Retinal pigment epithelial cell (primary cell): ENCODE measurements at places on chromosomes 5 and 9.

DNA sequence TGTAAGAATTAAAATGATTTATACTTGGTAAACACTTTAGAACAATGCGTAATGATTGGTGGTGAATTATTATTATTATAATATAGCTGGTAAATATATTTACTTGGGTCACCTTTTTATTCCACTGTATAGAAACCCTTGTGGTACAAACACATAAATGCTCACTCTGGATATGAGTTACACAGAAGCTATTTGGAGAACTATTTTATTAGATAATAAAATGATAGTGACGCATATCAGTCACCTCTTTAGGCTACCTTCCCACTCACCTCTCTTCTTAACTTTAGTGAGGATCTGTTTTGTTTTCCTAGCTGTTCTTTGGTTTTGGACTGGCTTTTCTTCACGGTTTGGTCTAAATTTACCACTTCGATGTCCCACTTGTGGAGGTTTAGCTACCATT is 537.8 kb upstream of the DAP start:
- no peak for DNase-seq

DNA sequence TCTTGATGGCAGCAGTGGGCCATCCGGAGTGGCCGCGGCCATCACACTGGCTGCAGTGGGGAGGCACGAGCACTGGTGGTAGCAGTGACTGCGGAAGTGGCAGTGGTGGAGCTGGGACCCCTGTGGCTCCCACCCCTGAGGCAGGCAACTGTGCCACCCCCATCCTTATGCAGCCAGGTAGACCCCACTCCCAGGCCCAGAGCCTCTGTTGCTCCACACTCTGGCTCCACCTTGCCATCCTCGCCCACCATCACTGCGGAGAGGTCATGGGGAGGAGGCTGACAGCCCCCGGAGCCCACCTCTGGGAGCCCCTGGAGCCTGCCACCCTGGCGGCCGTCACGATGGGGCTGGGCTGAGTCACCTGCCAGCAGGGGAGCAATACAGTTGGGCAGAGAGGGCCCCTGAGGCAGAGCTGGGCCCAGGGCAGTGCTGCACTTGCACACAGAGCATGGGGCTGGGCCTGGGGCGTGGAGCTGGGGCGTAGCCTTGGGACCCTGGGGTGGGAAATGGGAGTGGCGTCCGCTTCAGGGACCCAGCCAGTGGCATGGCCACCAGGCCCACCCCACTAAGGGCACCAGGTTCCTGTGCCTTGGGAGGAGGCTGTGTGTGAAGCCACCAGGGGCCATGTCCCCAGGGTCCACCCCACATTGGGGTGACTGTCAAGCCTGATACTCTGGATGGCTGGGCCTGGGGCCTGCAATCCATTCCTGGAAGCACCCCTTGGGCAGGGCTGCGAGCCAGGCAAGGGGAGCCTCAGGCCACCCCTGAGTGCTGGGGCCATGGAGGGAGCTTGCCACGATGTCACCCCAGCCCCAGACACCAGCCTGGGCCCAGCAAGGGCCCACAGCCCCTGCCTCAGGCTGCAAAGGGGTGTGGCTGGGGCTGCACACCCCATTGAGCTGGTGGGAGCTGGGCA is 7.7 kb downstream of the AMBP start:
- DNase-seq = no peak

GRCh38 chr9:8706531-8706930 is 907.0 kb upstream of the DMAC1 start:
- DNase-seq = no peak

- no peak for DNase-seq
Observed at GRCh38 chr5:131976414-131977211, 31.1 kb upstream of the MEIKIN start.

GRCh38 chr5:143068712-143069111 is 298.5 kb downstream of the ARHGAP26 start:
- DNase-seq = no peak

DNA sequence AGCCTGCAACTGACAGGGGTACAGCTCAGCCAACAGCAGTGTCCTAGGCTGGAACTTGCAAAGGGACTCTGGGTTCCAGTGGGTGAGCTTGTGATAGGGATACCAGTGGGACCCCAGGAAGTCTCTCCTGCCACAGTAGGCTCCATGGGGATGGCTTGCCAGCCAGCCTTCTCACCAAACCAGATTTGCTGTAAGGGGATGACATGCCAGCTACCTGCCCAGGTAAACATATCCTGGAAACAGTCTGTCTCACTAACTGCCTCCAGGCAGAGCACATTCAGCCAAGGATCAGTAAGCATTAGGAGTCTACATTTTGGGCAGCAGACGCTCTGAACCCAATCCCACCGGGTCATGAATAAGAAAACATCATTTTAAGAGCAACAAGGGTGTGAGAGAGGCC is 49.9 kb downstream of the SIL1 start:
- DNase-seq = no peak

DNA sequence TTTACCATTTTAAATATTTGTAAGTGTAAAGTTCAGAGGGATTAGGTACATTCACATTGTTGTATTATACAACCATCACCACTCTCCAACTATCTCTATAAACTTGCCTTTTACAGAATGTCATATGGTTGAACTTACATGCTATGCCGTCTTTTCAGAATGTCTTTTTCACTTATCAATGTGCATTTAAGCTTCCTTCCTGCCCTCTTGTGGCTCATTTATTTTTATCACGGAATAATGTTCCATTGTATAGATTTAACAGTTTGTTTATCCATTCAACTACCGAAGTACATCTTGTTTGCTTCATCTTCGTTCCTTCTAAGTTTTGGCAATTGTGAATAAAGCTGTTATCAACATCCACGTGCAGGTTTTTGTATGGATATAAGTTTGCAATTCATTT is 133.3 kb upstream of the C6 start:
- DNase-seq = no peak

GRCh38 chr5:35963381-35963843 is 25.0 kb upstream of the CAPSL start:
- DNase-seq = no peak

- DNase-seq = no peak
Observed at GRCh38 chr5:174553556-174553955, 170.8 kb upstream of the MSX2 start.

- no peak for DNase-seq
Observed at GRCh38 chr9:10858817-10859216, 246.0 kb upstream of the PTPRD start.

- DNase-seq = no peak
Observed at GRCh38 chr5:75042522-75042921, 9.8 kb downstream of the GCNT4 start.

GRCh38 chr9:78286125-78286524 is 10.8 kb upstream of the PSAT1 start:
- no peak for DNase-seq

GRCh38 chr9:115635680-115636383 is 517.8 kb upstream of the PAPPA start:
- DNase-seq = no peak

DNA sequence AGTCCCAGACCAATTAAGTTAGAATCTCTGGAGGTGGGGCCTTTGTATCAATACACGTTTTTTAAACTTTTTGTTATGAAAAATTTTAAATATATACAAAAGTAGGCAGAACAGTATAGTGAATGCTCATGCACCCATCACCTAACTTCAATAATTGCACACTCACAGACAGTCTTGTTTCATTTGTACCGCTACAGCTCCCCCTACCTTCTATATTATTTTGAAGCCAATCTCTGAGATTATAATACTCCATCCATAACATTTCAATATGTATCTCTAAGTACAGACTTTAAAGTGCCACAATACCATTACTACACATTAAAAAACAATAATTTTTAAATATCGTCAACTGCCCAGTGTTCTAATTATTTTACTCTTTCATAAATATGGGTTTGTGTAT is 32.9 kb downstream of the ISL1 start:
- DNase-seq = no peak

DNA sequence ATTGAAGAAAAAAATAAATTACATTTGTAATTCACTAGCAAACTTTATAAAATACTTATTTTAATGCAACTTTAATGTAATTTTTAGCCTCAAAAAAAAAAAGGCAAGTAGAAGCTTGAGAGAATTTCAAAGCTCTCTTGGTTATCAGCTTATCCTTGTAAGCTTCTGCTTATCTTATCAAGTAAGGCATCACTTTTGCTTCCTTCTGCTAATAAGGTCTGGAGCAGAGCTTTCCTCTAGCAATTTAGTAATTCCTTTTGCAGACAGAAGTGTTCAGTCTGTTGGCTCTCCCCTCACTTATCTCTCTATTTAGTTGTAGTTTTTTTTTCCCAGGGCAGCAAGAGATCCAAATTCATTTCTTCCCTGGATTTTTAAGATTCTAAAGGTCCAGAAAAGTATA is 525.0 kb downstream of the ISL1 start:
- DNase-seq = no peak

- DNase-seq = no peak
Observed at GRCh38 chr9:127509261-127509954, 58.1 kb downstream of the LRSAM1 start.

GRCh38 chr9:132507670-132508469 is 74.5 kb upstream of the BARHL1 start:
- no peak for DNase-seq

DNA sequence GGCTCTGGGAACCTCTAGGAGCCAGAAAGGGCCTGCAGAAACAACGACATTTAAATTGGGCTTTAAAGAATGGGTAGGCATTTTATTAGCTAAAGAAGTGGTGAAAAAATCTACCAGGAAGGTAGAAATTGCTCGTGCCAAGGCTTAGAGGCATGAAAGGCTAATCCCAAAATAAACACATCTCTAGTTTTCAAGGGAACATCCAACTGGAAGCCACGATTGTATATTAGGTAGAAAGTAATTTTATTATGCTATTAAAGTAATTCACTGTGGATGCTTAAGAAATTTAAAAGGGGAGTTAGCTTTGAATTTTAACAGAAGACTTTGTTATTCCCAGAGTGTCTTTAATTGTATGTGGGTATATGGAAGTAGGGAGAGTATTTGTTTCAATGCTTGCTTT is 17.5 kb upstream of the CNTLN start:
- DNase-seq = no peak

DNA sequence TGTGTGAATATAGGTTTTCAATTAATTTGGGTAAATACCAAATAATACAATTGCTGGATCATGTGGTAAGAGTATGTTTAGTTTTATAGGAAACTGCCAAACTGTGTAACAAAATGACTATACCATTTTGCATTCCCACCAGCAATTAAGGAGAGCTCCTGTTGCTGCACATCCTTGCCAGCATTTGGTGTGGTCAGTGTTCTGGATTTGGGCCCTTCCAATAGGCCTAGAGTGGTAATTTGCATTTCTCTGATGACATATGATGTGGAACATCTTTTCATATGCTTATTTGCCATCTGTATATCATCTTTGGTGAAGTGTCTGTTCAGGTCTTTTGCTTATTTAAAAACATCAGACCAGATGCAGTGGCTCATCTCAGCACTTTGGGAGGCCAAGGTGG is 11.6 kb upstream of the RFK start:
- DNase-seq = no peak

DNA sequence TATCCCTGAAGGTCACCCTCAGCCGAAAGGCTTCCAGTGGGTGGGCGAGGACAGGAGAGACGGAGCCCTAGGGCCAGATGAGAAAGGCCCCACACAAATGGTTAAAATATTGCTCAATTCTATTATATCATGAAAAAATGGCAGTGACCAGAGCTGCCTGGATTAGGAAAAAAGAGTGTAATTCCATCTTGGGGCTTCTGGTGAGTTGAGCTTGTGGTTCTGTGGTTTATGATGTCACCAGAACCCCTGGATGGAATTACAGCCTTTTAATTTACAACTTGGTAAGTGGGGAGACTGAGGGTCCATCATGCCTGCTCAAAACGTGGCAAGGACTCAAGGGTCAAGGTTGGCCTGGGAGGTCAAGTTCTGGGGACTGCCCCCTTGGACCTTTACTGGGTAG is 55.5 kb upstream of the STC2 start:
- no peak for DNase-seq

DNA sequence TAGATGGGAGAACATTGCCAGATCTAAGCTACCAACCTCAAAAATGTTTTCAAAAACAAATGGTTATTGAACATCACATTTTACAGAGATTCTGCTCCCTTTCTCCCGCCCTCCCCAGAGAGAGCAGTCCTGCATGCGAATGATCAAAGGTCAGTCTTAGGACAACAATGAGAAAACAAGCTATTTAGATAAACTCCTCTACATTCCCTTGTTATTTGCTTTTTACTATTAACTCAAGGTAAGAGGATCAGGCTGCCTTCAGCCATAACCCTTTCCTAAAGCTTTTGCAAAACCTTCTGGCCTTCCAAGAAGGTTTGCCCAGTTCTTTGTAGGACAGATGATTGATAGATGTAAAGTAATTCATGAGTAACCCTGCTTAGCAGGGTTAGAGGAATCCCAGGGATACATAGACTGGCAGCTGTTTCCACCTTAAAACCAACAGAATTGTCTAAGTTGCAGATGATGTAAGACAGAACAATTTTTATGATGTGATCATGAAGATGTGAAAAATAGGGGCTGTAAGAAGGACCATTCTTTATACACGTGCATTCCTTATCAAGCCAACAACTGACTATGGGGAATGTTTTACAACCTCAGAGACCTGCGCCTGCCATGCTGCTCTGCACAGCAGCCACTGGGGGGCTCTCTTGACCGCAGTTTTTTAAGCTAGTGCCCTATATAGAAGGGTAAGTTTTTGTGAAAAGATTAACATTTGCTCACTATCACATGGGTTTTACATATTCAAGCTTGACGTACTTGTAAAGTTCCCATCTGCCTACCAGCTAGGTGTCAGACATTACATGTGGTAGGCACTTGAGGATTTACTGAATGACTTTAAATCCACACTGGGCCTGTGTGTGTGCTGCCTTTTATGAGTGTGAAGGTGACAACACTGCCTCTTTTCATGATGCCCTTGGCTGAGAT is 2.3 kb upstream of the ZNF782 start:
- DNase-seq = peak; percentile 80

DNA sequence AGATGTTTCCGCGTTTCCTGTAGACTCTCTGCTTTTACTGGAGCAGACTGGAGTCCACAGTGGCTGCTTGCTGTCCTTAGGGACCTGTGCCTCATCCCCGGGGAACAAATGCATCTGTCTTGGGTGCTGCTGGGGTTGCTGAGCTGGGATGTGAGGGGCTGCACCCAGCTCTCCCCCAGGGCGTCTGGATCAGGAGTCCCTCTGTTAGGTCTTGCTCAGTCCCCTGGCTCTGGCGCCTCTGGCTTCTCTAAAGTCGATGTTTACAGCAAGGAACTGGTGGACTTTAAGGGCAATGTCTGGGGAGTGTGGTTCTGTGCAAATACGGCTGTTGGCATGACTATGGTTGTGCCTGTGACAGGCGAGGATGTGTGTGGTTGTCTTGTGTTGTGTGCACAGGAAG is 91.4 kb downstream of the CACNA1B start:
- no peak for DNase-seq

GRCh38 chr9:112341730-112342129 is 8.3 kb upstream of the PTBP3 start:
- no peak for DNase-seq

DNA sequence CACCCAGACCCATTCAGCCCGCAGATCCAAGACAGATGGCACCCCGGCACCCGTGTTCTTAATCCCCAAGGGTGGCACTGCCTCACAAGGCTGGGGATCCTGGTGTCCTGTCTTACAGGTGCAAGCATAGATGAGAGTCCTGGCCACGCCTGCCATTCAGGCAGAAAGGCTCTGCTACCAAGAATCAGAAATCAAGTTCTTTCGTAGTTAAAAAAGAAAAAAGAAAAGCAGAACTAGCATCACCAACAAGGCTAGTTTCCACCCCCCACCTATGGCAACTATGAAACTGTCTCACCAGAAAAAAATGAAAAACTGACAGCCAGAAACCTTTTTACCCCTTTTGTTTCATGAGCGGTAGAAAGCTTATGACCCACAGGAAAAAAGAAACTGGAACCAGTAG is 170.4 kb downstream of the SYK start:
- DNase-seq = no peak

GRCh38 chr5:78588507-78588906 is 60.1 kb downstream of the LHFPL2 start:
- no peak for DNase-seq
